ENCODE measurements at places on chromosomes 12 and 14.

GRCh38 chr12:102781117-102781516 lies 135.9 kb downstream of the PAH start:
- no peak for DNase-seq

DNA sequence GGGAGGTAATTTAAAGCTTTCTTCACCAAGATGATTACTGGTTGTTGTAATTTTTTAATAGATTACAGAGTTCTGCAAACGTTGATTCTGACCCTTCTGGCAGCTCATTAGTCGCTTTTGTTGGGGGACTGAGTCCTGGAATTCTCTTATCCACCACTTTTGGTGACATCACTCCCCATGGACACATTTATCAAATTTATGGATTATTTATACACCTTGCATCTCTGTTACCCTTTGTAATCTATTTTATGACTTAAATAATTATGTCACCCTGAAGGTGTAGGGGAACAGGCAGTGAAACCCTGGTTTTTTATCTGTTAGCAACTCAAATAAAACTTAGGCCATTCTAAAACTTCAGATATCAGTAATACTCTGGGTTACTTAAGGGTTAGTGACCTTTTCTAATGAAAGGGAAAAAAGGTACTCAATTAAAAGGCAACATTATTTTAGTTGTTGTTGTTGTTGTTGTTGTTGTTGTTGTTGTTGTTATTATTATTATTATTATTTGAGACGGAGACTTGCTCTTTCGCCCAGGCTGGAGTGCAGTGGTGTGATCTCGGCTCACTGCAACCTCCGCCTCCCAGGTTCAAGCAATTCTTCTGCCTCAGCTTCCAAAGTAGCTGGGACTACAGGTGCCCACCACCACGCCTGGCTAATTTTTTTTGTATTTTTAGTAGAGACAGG lies 58.9 kb upstream of the RNU6-7 start:
- DNase-seq, result no peak

DNA sequence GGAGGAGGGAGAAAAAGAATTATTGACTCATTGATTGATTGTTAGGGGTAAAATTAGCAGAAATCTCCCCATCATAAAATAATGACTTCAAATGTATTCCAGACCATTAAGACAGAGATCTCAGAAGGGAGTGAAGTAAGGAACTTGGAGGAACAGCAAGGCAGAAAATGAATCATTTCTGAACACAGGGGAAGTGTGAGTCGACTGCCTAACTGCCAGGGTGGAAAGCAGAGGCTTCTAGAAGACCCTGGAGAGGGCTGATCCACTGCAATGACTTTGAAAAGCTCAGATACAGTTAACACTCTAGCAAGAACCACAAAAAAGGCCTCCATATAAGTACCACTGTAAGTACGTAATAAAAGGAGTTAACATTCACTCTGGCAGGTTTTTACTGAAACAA lies 9.7 kb downstream of the GLTP start:
- no peak for DNase-seq

DNA sequence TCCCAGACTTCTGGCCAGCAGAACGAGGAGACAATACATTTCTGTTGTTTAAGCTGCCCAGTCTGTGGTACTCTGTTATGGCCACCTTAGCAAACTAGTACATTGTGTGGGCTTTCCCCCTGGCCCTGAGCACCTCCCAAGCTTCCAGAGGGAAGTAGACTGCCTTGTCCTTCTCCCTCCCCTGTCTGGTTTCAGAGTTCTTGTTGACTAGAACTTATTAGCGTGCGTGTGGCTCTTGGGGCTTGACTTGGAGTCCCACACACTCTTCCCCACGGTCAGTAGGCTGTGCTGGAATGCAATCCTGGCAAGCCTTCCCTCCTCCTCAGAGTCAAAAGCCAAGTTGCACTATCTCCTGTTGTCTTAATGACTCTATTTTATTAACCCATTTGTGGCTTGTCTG lies 27.7 kb downstream of the FBLN5 start:
- DNase-seq, result no peak

DNA sequence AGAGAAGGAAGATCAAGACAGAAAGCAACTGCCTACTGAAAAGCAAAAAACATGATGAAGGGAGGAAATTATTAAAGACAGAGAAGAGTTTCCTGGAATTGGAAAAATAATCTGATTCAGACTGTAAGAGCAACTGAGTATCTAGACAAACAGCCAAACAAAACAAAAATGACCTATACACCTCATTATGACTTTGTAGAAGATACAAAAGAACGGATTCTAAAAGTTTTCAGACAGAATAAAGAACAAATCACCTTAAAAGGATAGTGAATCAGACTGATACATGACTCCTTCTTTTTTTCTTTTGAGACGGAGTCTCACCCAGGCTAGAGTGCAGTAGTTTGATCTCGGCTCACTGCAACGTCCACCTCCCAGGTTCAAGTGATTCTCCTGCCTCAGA lies 10.4 kb downstream of the OSBPL8 start:
- no peak for DNase-seq

All from activated CD8-positive, alpha-beta memory T cell treated with anti-CD3 and anti-CD28 coated beads for 1 hour (primary cell).